ENCODE measurements at places on chromosomes 16 and 17.

- peak; percentile 91 for DNase-seq
These were observed 215.9 kb downstream of the RPTOR start for GRCh38 chr17:80760511-80760911.

GRCh38 chr16:11797957-11798299, 870 bp upstream of the ZC3H7A start:
- no peak for DNase-seq

GRCh38 chr17:82188001-82188961, 24.4 kb downstream of the CCDC57 start:
- DNase-seq, result peak; percentile 34

DNA sequence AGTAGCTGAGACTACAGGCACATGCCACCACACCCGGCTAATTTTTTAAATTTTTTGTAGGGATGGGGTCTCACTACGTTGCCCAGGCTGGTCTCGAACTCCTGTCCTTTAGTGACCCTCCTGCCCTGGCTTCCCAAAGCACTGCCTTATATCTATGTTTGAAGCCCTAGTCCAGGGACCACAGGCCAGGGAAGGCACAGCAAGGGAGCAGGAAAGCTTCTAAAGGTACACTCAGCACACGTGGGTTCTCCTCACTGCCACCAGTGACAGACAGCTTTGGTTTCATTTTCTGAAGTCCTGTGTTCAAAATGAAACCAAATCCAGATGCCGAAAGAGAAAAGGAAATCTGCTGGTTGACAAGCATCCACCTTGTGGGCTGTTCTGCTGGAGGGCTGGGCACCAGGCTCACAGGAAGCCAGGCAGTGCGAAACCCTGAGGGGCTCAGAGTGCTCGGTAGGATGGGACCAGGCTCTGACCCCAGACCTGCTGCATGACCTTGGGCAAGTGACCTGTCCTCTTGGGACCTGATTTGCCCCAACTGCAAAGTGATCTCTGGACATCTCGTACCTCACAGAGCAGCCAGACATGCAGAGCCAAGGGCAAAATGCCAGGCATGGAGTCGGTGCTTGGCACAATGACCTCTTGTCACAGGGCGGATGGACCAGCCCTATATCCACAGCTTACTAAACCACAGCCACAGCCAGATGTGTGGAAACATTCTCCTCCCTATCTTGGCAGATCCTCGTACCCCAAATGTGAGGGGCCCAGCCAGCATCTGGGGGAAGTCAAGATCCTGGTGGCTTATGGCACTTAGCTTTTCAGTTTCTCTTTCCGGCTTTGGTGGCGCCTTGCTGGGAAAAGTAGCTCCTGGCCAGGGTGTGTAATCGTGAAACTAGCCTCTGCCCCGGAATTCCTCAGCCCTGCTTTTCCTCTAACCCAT, 2.8 kb upstream of the SOCS1 start:
- DNase-seq, result no peak

DNA sequence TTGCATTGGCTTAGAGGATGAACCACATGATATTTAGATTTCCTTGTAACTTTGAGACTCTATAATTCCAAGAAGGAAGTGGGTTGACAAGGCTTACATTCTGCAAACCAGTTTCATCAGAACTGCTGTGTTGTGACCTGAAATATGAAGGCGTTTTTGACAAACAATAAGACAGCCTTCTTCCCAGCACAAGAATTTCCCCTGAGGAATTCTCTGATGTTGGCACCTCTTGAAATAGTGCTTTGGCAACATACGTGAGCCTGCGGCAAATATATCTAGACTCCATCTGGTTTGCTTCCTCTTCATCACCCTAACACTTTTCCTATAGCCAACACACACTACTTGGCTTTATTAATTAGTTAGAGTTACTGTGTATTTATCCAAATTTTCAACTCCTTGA, 585.5 kb upstream of the SOX9 start:
- no peak for DNase-seq
